ENCODE measurements at places on chromosomes 1 and 21.
A peak's percentile ranks its signal among the peaks of the same experiment; 100 is the strongest.

GRCh38 chr1:174931214-174931613 lies 68.5 kb upstream of the CACYBP start:
- no peak for DNase-seq

DNA sequence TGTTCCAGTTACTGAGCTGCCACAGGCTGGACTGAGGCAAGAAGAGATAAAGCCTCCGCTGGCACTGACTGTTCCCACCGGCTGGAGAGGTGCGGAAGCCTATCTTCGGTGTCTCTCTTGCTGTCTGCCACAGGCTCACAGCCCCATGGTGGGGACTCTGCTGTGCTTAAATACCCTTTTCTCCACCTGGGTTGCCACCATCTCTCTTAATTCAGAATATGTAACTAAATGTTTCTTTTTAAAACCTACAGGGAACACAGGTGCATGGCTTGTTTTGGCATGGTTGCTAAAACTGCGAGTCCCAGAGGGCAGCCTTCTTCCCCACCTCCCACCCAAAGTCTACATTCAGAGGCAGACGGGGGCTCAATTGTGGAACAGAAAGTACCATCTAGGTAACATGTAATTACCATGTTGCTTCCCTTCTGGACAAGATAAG lies 8.1 kb upstream of the LBR start:
- DNase-seq = no peak

- DNase-seq = no peak
These were observed 55.6 kb upstream of the MACF1 start for GRCh38 chr1:39148942-39149341.

- no peak for DNase-seq
These were observed 1.3 kb upstream of the ZNF678 start for GRCh38 chr1:227562037-227562436.

- no peak for DNase-seq
These were observed 278.9 kb downstream of the ADGRL2 start for GRCh38 chr1:82079607-82080006.

DNA sequence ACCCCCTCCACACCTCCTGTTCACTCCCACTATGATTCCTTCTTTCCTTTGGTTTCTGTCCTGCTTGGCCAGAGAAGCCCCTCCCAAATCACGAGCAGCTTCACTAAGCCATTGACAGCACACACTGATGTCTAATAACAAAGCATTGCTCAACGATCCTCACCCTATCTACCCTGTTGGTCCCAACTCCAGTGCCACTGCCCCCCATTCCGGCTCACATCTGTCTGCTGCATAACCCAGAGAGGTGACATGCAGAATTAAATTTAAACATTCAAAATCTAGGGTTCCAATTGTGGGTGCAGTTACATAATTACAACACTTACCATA lies 236.9 kb downstream of the TTLL7 start:
- no peak for DNase-seq

DNA sequence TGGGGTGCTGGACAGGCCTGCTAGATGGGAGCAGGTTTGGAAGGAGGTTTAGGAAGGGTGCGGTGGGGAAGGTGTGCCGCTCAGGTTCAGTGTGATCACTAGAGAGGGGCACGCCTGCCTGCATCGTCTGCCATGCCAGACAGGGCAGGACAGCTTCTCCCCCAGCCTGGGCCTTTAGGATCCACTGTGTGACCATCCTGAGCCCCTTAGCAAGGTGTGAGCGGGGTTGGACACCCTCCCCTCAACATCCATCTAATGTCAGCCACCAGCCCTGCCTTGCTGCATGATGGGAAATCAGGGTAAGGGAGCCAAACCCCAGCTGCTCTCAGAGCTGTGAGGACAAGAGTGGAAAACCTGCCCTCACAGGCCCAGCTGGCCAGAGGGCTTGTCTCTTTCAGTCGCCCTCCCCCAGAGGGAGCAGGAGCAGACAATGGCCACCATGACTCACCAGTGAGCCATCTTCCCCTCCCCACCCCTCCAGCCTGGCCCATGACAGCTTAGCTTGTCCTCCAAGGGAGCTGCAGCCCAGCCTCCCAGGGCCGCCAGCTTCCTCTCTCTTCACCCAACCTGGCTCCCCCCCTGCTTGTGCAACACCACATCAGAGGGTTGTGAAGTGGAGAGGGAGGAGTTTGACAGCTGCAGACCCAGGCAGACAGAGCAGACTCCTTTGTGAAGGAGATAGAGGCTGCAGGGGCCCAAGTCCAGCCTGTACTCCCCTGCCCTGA lies 37.0 kb downstream of the NUAK2 start:
- peak; percentile 88 for DNase-seq

DNA sequence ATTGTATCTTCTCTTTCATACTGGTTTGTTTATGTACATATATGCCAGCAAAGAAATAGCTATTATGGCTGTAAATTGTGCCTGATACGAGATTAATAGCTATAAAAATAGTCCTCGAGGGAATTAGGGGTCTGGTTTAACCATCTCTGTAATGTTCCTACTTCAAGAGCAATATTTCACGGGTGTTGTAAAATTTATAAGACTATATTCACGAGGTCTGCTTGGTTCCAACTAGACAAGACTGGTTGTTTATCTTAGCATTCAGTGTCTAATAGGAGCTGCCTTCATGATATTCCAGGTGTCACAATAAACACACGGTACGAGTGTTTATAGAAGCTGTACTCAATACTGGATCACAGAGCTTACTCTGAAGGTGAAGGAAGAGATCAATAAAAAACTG lies 389.9 kb downstream of the SIPA1L2 start:
- DNase-seq = no peak

- DNase-seq = no peak
These were observed 381.1 kb upstream of the NCAM2 start for GRCh38 chr21:20617130-20617529.

- DNase-seq = no peak
These were observed 15.6 kb downstream of the SERINC2 start for GRCh38 chr1:31428436-31429221.

DNA sequence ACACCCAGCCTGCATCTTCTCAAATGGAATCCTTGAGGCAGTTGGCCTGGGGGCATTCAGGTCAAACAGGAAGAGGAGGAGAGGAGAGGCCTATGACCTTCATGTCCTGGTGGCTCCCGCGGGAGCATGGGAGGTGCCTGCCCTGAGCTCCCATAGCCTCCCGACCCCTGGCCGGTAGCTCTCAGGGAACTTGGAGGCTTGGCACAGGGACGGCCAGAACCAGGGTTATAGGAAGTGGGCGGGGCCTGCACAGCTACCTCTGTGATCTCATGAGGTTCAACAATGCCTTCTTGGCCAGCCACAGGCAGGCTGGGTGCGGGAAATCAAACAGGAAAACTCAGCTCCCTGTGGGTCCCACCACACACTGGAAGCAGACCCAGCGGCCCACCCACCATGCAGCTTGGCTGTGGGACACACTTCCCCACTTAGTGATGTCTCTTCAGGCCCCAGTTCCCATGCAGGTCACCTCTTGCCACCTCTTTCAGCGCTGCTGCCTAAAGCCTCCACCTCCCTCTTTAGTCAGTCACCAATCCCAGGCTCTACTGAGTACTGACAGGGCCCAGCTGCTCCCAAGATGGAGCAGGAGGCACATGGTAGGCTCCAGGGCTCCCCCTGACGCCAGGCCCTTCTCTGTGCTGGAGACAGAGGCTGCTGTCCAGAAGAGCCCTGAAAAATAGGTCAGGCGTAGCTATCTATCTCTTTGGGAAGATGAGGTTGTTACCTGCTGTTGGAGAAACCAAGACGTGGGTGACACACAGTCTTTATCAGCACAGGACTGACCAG lies at the start of gene SLFNL1:
TSS of gene SLFNL1 (minus strand) at position 200 of the 783 bp plus-strand sequence. CDS start 1,065 bp downstream, outside the sequence.
- no peak for DNase-seq

GRCh38 chr1:54866801-54867716 lies 19.9 kb downstream of the DHCR24 start:
- DNase-seq = no peak

- DNase-seq = peak; percentile 75
These were observed 79.5 kb upstream of the BACH1 start for GRCh38 chr21:29219165-29219770.

DNA sequence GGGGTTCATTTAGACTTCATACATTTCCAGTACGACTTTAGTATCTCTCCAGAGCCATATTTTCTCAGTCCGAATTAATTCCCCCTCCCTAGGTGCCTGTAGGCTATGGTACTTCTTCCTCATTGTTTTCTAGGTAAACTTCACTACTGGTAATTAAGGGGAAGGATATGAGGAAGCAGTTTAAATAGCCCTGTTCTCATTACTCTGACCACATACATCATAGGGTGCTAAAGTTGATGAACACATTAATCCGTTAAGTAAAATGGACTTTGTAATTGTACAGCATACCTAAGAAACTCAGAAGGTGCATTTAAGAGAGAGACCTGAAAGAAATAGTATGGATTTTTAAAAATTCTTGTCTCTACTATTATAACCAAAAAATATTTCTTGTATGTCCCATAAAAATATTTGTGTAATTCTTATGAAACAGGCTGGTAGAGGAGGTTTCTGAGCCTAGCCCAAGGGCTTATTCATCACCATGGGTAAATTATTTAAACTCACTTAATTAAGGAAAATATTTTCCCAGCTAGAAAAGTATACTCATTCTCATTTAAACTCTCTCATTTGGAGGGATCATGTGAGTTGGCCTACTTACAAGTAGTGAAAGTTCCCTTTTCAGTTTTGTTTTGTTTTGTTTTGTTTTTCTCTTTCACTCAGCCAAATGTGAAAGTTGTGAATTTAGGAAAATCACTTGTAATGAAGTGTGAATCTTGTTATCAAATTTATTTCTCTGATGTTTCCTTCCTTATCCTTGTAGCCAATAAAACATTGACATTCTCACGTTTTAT lies 2.0 kb downstream of the PRMT6 start:
- DNase-seq = no peak

GRCh38 chr1:3410142-3410925 lies 44.1 kb upstream of the ARHGEF16 start:
- DNase-seq = no peak

DNA sequence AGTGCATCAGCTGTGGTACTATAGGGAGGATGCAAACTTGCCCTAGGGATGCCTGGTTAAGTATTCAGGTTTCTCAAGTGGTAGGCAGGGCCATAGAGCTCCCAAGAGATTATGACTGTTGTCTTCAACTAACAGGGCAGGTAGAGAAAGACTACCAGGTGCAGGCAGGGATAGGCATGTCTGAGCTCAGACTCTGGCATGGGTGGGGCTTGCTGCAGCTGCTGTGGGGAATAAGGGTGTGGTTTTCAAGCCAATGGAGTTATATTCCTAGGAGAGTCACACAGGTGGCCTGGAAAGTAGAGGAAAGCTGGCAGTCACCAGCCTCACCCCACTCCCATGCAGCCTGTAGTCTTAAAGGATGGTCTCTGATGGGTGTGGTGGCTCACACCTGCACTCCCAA lies 673.4 kb upstream of the ADGRL4 start:
- DNase-seq = no peak

DNA sequence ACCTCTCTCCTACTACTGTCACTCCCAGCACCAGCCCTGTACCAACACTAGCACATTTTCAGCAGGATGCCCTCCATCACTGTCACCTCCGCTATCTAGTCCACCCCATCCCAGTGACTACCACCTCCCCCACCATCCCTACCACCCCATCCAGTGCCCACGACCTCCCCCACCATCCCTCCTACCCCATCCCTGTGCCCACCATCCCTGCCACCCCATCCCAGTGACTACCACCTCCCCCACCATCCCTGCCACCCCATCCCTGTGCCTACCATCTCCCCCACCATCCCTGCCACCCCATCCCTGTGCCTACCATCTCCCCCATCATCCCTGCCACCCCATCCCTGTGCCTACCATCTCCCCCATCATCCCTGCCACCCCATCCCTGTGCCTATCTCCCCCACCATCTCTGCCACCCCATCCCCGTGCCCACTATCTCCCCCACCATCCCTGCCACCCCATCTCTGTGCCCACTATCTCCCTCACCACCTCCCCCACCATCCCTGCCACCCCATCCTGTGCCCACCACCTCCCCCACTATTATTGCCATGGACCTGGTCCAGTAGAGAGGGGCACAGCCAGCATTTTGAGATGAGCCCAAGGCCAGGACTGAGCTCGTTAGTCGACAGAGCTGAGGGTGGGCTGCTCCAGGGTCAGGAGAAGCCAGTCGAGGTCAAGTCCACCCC lies 45.7 kb downstream of the DISP3 start:
- DNase-seq = no peak

DNA sequence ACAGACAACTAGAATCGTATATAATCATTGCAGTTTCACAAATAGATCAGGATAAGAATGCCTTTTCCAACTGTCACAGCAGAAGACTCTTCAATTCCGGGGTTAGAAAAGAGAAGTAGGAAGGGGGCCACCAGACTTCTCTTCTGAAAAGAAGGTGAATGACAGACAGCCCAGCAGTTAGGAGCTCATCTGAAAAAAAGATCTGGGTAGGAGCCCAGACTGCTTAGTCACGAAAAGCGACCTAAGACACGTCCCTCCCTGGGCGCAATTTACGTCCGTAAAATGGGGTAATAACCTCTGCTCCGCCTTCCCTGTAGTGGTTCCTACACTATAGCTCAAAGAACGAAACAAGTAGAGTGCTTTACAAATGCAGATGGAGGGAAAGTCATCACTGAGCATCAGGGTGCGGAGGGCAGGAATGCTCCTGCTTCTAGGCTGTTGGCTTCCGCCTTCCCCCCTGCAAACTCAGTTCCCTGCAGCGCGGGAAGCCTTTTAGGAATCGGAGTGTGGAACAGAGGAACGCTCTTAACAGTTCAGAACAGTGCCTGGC lies 582 bp downstream of the ORC1 start:
- peak; percentile 82 for DNase-seq

DNA sequence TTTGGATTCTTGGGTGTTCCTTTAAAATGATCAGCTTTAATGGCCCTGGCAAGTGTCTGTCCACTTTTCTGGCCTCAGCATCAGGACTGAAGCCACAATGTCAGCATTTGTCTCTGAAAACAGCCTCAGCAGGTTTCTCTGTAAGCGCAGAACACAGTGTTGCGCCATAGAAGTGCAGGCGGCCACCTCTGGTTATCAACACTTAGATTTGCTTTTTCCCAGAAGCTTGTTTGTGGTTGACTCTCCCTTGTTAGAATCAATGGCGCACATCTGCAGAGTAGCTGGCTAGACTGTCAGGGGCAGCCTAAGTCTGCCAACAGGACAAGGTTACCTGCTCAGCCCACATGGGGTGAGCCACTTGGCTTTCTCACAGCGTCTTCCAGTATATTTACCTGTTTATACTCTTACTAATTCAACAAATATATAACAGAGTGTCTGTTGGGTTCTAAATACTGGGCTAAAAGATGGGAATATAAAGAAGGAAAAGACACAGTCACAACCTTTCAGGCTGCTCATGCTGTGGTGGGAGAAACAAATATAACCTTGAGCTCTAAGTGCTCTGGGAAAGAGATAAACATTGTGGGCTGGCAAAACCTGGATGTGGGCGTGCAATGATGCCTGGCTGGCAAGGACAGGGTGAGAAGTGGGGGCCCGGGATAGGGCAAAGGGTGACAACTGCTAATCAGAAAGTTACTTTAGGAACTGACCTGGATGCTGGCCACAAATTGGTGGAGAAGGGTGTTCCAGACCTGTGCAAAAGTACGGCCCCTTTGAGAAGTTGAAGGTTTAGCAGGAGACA lies 149.3 kb upstream of the KIAA0040 start:
- DNase-seq = no peak

GRCh38 chr21:37916310-37917051 lies at the start of gene KCNJ6:
KCNJ6 (minus strand) TSS chr21:37916457; CDS start chr21:37840682, 75,775 bp downstream.
- peak; percentile 30 for DNase-seq

Data from inflammatory macrophage treated with lipopolysaccharide for 1 hour (primary cell).